SK-N-MC (cell line): ENCODE measurements at places on chromosomes 16 and 17.

GRCh38 chr17:51860954-51861561 is 297.5 kb downstream of the CA10 start:
- DNase-seq, result no peak

DNA sequence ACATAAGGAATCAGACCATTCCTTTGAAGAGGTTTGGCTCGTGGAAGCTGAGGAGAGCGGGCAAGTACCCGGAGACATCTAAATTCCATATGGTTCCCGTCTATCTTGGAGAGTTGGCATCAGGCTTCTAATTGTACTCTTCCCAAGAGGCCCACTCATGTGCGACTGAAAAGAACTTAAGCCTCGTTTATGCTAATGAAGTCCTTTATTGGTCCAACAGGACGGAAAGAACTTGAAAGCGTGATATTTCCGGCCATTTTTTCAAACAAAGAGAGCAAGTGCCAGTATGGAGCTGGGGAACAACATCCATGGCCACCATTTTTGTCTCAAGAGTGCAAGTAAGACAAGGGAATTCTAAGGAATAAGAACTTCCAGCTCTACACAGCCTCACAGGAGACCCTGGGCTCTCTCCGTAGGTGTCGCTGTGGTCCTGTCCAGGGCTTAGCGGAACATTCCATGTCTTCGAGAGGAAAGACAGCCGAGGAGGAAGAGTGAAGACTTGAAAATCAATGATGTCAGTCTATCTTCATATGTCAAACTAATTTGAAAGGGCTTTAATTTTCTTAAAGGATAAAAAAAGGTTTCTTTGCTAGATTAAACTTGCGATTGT is 566.0 kb upstream of the PSMD7 start:
- no peak for DNase-seq

DNA sequence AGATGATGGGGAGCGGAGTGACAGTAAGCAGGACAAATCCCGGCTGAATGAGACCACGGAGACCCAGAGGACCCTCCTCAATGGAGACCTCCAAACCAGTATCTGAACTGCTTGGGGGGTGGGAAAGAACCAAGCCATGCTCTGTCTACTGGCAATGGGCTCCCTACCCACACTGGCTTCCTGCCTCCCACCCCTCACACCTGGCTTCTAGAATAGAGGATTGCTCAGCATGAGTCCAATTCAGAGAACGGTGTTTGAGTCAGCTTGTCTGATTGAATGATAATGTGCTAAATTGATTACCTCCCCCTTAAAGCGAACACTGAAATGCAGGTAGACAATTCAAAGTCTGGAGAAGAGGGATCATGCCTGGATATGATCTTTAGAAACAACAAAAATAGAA is 5.5 kb downstream of the SSTR2 start:
- DNase-seq, result no peak

GRCh38 chr17:67509390-67510287 is 132.6 kb downstream of the PITPNC1 start:
- no peak for DNase-seq

DNA sequence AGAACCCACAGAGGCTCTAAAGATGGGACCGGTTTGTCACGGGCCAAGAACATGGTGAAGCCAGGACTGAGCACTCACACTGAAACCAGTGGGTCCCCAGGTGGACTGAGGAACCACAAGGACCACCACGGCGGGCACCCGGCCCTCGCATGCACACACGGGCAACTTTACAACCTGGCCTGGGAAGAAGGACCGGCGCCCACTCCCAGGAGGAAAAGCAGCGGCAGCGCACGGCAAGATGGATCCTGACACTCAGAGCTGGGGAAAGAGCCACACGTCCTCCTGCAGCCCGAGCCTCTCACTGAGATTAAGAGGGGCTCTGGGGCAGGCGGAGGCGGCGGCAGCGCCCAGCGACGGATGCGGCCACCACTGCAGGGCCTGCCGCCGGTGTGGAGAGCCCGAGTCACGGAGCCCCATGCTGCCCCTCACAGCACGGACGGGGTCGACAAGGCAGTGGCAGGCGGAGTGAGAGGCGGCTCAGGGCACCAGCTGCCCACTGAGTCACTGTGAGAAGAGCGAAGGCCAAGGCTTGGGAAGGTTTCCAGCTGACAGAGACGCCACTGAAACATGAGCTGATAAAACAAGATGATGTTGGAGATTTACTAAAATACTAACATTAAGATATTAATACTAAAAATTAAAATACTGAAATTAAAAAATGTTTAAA is 118.3 kb downstream of the ANKRD11 start:
- no peak for DNase-seq

DNA sequence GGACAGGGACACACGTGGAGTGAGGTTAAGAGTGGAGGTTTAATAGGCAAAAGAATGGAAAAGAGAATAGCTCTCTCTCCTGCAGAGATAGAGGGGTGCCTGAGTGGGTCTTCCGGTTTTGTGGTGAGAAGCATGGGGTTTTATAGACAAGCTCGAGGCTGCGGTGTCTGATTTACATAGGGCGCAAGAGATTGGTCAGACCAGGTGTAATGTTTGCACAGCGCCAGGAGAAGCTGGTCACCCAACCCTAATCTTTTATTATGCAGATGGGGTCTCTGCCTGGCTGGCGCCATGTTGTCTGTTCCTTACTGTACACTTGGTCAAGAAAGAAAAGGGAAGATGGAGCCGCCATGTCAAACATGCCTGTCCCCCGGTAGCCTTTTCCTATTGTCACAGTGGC is 44.5 kb upstream of the MLYCD start:
- no peak for DNase-seq

DNA sequence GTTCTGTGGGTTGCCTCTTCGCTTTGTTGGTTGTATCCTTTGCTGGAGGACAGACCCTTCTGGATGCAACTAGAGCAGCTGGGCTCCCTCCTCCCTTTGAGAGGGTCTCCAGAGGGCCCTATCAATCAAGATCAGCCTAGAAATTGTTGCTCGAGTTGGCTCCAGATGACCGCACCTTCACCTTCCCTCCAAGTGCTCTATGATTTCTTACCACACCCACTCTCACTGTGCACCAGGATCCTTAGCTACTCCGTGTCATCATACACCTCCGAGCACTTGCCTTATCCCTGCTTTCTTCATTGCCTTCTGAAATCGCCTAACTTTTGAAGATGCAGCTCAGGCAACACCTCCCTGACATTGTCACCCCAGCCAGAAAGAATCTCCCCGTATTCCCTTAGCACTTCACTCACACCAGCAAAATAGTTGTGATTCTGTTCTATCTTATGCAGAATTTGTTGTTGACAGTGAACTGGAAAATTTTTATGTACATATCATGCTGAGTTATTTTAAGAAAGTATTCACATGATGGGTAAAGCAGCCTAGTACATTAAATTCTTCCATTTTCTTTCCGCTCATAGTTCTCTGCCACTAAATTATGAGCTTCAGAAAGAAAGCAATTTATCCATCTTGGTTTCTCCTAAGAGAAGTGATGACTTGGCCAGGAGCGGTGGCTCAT is 52.9 kb downstream of the ABAT start:
- no peak for DNase-seq

DNA sequence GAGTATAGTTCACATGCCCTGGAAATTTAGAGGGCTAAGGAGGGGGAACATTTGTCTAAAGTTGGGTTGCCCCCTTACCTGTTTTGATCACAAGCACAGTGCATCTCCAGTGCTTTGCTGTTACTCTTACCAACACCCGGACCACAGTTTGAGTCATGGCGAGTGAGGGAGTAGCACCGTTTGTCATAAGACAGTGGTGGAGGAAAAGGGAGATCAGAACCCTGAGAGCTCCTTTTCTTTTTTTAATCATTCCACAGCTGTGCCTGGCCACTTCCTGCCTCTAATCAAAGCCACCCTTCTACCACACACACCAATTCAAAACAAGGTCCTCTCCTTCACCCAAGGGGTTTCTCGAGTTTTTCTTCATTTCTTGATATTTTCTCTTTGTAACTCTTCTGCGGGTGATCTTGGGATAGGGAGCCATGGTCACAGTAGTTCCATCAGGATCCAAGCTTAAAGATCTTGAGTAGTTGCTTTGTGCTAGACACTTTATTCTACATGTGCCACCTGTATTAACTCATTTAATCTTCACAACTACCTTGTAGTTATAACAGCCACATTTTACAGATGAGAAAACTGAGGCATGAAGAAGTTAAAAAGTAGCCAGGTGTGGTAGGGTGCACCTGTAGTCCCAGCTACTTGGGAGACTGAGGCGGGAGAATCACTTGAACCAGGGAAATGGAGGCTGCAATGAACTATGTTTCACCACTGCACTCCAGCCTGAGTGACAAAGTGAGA is 5.0 kb upstream of the MYL4 start:
- no peak for DNase-seq

- DNase-seq, result no peak
Measured at GRCh38 chr17:17469996-17470395, 6.8 kb upstream of the MED9 start.

DNA sequence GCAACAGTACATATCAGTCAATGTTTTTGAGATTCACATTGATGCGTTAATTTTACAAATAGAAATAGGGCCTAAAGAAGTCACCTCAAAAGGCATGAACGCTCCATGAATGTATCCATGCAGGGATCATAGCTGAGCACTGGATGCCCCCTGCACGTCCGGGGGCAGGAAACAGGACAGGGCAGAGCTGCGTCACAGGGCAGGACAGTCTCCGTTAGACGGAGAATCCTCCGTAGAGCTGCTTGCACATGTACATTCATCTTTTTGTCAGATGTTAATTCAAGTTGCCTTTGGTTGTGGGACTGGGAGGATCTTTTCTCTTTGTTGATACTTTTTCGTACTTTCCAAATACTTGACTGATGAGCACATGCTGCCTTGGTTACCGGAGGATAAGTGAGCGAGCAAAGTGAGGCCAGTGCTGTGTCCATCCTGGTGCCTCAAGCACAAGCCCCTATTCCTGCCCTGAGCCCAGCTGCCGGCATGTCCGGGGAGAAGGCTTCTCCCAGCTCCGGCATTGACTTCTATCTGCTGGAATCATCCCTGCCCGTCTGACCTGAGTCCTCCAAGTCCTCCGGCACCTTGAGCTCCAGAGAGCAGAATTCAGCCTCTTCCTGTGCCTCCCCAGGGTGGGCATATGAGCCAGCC is 15.0 kb downstream of the GAA start:
- DNase-seq, result no peak

GRCh38 chr17:1630662-1631061 is 2.0 kb upstream of the SLC43A2 start:
- DNase-seq, result no peak

DNA sequence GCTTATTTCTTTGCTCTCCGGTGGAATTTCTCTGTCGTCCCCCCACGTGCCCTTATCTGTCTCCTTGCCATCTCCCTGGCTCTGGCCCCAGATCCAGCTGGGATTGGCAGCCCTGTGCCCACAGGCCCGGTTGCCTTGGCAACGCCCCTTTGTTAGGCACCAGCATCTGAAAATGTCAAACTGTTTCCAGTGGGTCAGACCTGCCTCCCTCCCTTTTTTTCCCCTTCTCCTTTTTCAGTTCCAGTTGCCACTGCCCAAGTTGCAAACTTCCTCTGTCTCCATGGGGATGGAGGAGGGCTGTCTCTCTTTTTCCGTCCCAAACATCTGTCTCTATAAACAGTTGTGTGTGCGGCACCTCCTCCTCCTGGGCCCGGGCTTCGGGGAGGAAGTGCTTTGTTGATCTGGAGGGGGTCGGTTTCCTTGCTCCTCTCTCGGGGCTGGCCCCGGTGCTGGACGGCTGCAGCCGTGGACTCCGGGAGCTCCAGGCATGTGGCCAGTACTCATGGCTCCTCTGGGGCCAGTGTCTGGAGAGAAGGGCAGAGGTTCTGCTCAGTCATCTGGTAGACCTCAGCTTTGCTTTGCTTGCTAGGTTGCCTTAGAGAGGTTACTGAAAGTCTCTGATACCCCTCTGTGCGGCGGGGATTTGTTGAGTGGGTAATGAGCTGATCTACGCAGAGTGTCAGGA is 35.3 kb downstream of the SOCS3 start:
- DNase-seq, result no peak

DNA sequence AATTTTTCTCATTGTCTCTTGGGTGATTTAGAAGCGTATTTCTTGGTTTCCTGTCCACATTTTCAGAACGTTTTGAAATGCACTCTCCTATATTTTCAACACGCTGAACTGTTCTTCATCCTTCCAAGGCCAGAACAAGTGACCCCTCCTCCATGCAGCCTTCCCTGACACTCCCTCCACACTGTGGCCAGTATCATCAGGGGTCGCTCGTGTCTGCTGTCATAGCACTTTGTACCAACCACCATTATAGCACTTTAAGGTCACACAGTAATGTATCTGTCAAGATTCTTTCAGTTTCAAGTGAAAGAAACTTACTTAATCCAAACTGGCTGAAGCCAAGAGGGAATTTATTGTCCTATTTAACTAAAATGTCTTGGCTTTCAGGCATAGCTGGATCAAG is 17.5 kb upstream of the IL21R start:
- DNase-seq, result no peak

DNA sequence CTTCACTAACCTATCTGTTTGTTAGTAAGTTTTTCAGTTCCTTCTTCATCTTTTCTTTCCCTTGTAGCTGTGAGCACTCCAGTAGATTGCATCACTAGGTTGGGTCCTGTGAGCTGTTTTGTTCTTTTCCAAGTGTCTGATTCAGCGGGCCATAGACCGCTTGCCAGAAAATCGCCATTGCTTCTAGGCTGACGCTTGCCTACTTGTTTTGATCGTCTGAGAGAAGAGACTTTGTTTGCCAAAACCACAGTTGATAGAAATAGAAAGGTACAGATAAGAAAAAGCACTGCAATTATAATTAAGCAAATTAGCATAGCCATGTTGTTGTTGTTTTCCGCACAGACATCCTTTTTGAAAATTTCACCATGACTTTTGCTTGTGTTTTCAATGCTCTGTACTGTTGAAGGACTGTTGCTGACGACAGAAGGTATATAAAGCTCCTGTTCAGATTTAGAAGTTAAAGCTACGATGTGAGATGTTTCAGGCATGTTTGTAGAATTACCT is 3.1 kb downstream of the EVI2A start:
- DNase-seq, result no peak

DNA sequence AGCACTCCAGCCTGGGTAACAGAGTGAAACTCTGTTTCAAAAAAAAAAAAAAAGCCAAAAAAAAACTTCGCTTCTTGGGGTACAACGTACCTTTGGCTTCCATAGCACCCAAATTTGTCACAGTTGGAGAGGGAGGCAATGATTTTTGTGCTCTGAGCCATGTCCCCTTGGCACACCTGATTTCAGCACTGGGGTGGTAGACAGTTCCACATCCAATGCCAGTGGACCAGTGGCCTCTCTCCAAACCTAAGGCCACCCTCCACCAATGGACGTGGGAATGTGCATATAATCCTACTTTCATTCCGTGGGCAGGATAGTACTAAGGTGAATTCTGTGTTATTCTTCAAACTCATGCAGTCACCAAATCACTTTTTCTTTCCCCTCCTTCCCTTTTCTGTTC is 47.5 kb downstream of the SALL1 start:
- no peak for DNase-seq
